H9 (cell line): ENCODE measurements at places on chromosomes 4 and X.
A peak's percentile ranks its signal among the peaks of the same experiment; 100 is the strongest.

DNA sequence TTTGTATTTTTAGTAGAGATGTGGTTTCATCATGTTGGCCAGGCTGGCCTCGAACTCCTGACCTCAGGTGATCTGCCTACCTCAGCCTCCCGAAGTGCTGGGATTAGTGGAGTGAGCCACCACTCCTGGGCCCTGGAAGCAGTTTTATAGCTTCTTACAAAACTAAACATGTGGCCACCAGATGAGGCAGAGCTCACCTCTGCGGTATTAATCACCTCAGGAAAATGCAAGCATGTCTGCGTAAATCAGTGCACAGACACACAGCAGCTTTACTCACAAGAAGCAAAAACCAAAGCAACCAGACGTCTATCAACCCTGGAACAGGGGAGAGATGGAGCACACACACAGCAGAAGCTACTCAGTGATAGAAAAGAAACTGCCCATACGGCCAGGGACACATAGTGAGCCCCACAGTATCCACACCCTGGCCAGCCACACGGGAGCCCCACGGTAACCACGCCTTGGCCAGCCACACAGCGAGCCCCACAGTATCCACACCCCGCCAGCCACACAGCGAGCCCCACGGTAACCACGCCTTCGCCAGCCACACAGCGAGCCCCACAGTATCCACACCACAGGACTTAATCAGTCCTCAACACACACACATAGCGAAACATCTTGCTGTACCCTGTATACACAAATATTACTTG is 30.2 kb downstream of the PPP2R3B start:
- DNase-seq = no peak

DNA sequence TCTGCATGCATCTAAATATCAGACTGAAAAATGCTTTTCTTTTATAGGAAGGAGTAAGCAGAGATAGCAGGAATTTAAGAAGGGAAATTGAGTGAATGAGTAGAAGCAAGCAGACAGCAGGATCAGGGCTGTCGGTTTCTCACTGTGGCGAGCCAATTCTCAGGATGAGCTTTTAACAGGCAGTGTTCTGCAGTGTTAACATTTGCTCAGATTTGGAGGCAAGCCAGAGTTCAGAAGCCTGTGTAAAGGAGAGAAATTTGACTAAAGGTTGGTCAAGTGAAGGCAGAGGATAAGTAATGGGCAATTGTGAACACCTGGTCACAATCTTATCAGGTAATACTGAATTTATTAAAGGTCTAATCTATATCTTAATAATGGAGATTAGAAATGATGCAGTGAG is 133.3 kb upstream of the MAGEB16 start:
- no peak for DNase-seq

GRCh38 chrX:48754238-48754637 is 7.3 kb upstream of the GLOD5 start:
- DNase-seq = no peak

GRCh38 chr4:17475481-17475880 is 36.4 kb downstream of the QDPR start:
- no peak for DNase-seq

- DNase-seq = no peak
Observed at GRCh38 chrX:129145385-129145784, 377.9 kb downstream of the SMARCA1 start.

DNA sequence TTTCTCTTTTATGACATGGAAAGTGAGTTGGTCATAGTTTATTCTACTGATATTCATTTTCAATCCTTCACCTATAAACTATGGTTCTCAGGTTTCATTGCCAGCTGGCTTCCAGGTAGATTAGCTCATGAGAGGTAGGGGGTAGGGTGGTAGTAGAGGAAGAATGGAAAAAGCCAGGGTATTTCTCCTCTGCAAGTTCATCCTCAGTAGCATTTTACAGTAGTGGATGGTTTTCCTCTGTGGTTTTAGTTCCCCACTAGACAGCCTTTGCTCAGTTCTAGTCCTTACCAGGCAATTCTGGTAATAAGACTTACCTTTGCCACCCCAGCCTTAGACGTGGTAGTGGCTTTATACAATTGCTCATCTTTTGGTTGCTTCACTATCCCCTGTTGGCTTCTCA is 8.9 kb upstream of the NAA11 start:
- no peak for DNase-seq

DNA sequence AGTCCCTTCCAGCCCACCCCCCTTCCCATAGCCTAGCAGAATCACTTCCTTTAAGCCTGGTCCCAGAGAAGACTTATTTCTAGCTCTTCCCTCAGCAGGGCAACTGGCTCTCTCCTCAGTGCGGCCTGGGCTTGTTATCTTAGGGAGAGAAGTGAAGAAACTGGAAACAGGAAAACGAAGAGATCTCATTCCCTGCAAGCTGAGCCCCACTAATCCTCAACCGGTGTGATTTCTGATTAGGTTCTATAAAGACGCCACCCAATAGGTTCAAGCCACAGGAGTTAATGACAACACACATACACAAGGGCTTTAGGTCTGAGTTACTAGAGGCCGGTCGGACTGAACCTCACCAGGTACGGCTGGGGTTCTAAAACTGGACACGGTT is 3.2 kb downstream of the GSX2 start:
- no peak for DNase-seq

DNA sequence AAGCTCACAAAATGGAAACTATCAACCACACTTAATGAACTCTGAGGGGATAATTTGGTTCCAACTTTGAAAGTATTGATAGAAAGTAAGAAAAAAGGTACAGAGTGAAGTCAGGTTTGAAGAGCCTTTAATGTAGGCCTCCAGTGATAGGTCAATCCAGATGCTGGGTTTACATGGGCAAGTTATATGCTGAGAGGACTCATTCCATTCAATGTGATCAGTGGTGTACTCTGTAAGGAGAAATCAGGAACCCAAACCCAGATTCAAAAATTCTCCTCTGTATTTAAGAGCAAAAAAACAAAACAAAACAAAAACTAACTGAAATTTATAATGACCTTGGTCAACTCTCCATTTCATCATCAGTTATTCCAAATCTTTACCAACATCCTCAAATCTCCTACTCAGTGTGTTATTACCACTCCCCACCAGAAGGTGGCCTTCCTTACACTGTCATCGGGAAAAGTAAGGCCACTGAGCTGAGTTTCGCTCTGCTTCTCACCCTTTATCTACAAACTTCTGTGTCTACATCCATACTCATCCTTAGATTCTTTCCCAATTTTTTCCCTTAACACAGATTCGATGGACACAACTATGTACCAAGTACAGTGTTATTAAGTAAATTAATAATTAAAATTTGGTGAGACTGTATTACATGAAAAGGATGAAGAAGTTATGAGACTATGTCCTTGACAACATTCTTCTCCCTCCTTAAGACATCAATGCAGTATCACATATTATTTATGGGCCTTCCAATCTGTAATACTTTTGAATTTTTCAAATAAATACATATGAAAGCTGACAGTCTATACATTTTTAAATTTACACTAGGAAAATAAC is 88.3 kb downstream of the ZAR1 start:
- DNase-seq = peak; percentile 37

DNA sequence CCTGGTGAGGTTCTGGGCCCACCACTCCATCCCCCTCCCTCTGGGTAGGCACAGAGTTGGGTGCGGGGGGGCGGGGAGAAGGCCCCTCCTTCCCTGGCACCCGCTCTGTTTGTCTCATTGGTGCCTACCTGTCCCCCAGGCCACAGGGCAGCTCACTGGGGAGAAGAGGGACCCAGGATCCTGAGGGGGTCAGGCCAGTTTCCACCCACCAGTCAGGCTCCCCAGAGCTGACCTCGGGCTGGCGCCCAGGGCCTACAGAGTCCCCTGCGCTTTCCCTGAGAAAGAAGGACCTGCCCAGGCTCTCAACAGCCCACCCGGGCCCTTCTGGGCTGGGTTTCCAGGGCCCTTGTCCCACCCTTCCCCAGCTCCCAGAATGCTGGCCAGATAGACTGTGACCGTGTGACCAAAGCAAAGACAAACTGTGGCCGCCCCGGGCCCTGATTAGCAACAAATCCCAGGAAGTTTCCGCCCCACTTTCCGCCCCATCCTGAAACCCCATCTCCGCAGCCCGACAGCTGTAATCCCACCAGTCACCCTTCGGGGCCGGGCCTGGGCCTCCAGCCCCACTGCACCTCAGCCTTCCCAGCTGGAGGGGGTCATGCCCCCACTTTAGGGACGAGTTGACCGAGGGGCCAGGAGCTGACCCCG is 33.8 kb upstream of the FGFR3 start:
- no peak for DNase-seq

- DNase-seq = no peak
Observed at GRCh38 chrX:6683353-6683752, 148.4 kb upstream of the VCX3A start.

- DNase-seq = no peak
Observed at GRCh38 chrX:12579311-12579710, 211.9 kb upstream of the PRPS2 start.

GRCh38 chr4:17418010-17418409 is 93.9 kb downstream of the QDPR start:
- DNase-seq = peak; percentile 48

- DNase-seq = no peak
Observed at GRCh38 chrX:153583433-153583832, 15.5 kb downstream of the CCNQ start.

- DNase-seq = peak; percentile 45
Observed at GRCh38 chrX:115642311-115642710, 81.3 kb downstream of the PLS3 start.

- DNase-seq = no peak
Observed at GRCh38 chrX:41350976-41351569, 17.1 kb downstream of the DDX3X start.

DNA sequence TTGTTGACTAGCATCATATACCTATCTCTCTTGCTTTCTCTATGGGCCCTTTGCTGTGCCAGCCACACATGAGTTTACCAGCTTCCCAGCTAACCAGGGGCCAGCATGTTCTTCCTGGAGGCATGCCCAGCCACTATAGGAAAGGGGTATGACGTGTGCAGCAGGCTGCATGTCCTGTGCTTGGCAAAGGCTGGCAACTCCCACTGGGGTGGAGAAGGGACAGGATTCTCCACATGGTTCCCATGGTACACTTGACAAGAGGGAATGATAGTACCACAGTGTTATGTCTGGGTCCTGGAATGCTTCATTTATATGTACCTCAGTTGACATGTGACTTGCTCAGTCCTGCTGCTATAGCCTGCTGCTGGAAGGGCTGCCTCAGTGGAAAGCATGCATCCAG is 78.8 kb downstream of the TMEM164 start:
- DNase-seq = no peak

GRCh38 chrX:68571292-68571609 is 72.4 kb downstream of the YIPF6 start:
- DNase-seq = no peak

DNA sequence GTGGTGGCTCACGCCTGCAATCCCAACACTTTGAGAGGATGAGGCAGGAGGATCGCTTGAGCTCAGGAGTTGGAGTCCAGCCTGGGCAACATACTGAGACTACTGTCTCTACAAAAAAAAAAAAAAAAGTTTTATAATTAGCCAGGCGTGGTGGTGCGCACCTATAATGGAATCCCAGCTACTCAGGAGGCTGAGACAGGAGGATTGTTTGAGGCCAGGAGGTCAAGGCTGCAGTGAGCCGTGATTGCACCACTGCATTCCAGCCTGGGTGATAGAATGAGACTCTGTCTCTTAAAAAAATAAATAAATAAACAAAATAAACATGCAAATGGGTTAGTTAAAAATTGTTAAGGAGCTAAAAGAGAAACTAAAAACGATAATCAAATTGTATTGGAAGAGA is 7.7 kb downstream of the GLOD5 start:
- no peak for DNase-seq

- DNase-seq = no peak
Observed at GRCh38 chrX:47638816-47639215, 9.1 kb upstream of the CFP start.

GRCh38 chr4:38236003-38236402 is 275.8 kb downstream of the PTTG2 start:
- no peak for DNase-seq

DNA sequence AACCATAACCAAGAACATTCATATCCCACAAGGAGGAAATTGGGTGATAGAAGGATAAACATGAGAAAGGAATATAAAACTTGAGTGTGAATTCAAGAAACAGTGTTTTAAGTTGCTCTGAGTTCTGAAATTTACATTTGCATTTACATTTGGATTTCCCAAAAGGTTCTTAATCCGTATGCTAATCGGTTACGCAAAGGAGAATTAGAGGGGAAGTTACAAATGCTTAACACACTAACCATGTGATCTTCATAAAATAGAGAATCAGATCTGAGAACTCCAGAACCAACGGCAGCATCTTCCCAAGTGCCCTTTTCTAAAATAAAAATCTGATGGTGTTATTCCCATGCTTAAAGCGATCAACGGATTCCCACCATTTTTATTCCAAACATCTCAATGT is 48.0 kb downstream of the PROM1 start:
- DNase-seq = no peak

- no peak for DNase-seq
Observed at GRCh38 chr4:131650951-131651350, 1498.1 kb upstream of the PCDH10 start.

DNA sequence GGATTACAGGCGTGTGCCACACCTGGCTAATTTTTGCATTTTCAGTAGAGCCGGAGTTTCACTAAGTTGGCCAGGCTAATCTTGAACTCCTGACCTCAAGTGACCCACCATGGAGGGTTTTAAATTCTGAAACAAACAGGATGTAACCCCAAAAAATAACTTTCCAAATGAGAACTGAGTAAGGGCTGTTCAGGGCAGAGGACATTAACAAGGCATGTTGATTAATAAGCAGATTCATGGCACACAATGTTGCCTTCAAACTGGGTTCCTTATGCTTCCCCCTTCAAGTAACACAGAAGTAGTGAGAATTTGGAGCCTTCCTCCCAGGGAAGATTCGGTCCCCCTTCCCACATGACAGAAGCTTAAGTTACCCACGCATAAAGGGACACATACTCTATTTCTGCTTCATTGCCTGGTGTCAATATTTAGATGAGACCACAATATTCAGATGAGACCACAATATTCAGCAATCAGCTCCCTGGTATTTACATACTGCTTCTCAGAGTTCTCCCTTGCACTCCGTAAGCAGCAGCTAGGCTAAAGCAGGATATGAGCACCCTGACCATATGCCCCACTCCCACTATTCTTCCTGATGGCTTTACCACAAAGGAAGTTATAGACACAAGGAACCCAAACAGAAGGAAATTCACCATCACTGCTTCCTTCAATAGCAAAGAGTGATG is 21.4 kb downstream of the GRSF1 start:
- DNase-seq = no peak

DNA sequence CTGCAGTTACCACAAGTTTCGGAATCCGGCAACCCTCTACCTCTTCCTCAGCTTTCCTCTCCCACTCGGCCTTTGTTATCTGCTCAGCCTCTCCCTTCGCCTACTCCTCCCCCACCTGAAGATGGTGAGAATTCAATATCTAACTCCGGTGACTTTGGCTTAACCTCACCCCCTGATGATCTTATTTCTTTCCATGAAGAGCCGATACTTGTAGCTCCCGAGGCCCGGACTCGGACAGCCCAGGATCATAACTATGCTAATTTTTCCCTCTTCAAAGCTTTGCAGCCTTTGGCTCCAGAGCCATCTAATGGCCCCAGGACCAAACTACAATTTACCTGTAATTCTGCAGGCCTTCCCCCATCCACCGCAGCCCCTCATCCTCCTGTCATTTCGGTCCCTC is 32.0 kb upstream of the MGST2 start:
- DNase-seq = peak; percentile 62

GRCh38 chrX:153244767-153245166 is 65.7 kb downstream of the MAGEA1 start:
- no peak for DNase-seq
